Panc1 (cell line): ENCODE measurements at places on chromosomes 2 and 18.

- H3K4me3 ChIP-seq = no peak overlapping the region
- H3K27ac ChIP-seq = no peak overlapping the region
- no peak for DNase-seq
- no peaks in the 10 kb centered on the region for H3K4me1 ChIP-seq
- H3K27me3 ChIP-seq = no peaks in the 10 kb centered on the region
- H3K36me3 ChIP-seq = no peaks in the 10 kb centered on the region
These were observed 401.6 kb upstream of the SMIM21 start for GRCh38 chr18:75829091-75829490.

GRCh38 chr2:176790468-176790867 lies 422.1 kb upstream of the HNRNPA3 start:
- peaks cover 5% of the 10 kb centered on the region for H3K27me3 ChIP-seq
- H3K4me3 ChIP-seq = no peak overlapping the region
- H3K4me1 ChIP-seq = no peaks in the 10 kb centered on the region
- no peaks in the 10 kb centered on the region for H3K36me3 ChIP-seq
- no peak overlapping the region for H3K27ac ChIP-seq

- H3K4me3 ChIP-seq = no peak overlapping the region
- no peaks in the 10 kb centered on the region for H3K27me3 ChIP-seq
- H3K36me3 ChIP-seq = no peaks in the 10 kb centered on the region
- no peaks in the 10 kb centered on the region for H3K4me1 ChIP-seq
These were observed 128.9 kb upstream of the GATA6 start for GRCh38 chr18:22040533-22040932.

- no peaks in the 10 kb centered on the region for H3K36me3 ChIP-seq
- H3K4me3 ChIP-seq = no peak overlapping the region
- no peak for DNase-seq
- no peaks in the 10 kb centered on the region for H3K27me3 ChIP-seq
These were observed 7.0 kb downstream of the CRYGA start for GRCh38 chr2:208156439-208156838.

DNA sequence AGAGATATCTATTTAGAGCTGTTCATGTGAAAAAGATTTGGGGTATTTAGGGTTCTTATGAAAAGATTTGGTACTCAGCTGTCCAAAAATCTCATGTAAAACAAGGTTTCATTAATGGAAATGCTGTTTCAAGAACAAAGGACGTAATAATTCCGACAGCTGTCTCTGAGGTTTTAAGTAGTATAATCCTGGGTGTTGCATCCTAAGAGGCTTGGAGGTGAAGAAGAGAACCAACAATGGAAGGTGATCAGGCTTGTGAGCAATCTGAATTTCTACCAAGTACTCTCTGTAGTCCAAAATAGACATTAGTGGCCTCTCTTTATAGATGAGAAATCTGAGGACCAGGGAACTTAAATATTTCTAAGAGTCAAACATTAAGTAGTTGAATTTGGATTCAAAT lies 205.1 kb downstream of the BABAM2 start:
- DNase-seq = no peak
- H3K36me3 ChIP-seq = no peaks in the 10 kb centered on the region
- H3K27ac ChIP-seq = no peak overlapping the region
- no peaks in the 10 kb centered on the region for H3K4me1 ChIP-seq
- no peak overlapping the region for H3K4me3 ChIP-seq
- no peaks in the 10 kb centered on the region for H3K27me3 ChIP-seq

GRCh38 chr2:42854207-42854818 lies 61.9 kb upstream of the HAAO start:
- no peak overlapping the region for H3K27ac ChIP-seq
- H3K36me3 ChIP-seq = no peaks in the 10 kb centered on the region
- H3K4me3 ChIP-seq = no peak overlapping the region
- no peaks in the 10 kb centered on the region for H3K27me3 ChIP-seq

GRCh38 chr2:190105554-190105953 lies 43.0 kb upstream of the MSTN start:
- H3K4me3 ChIP-seq = no peak overlapping the region
- 0 out of 2 replicates have a peak, but pooled peaks cover 2% of the 10 kb centered on the region for H3K27me3 ChIP-seq
- no peaks in the 10 kb centered on the region for H3K36me3 ChIP-seq
- H3K4me1 ChIP-seq = no peaks in the 10 kb centered on the region
- no peak overlapping the region for H3K27ac ChIP-seq
